ENCODE measurements at places on chromosomes 6 and 20. TPM values are rescaled to one million over a fixed set of nuclear protein-coding genes. Genes with fewer than 3 reads are reported as not detected.

MLN gene
- not detected for polyA plus RNA-seq

SNAP91 gene
- polyA plus RNA-seq = 112 TPM

SESN1 gene
- 34.0 TPM for polyA plus RNA-seq

RIPPLY2 gene
- 54.9 TPM for polyA plus RNA-seq

CARMIL1 gene
- polyA plus RNA-seq = 105 TPM

COL20A1 gene
- 1.3 TPM for polyA plus RNA-seq

BEND6 gene
- 28.0 TPM for polyA plus RNA-seq

TSBP1 gene
- polyA plus RNA-seq = not detected

HLA-DQA2 gene
- not detected for polyA plus RNA-seq

MAPK13 gene
- polyA plus RNA-seq = 0.69 TPM

FRMD1 gene
- 3.1 TPM for polyA plus RNA-seq

BMP6 gene
- 4.7 TPM for polyA plus RNA-seq

SRSF12 gene
- 8.6 TPM for polyA plus RNA-seq
